ENCODE measurements at places on chromosomes 12 and 14.

- DNase-seq: no peak
Measured at GRCh38 chr12:15001733-15002382, 29.0 kb downstream of the PDE6H start.

GRCh38 chr14:34098045-34098984, 147.4 kb upstream of the EGLN3 start:
- DNase-seq: peak; percentile 22

DNA sequence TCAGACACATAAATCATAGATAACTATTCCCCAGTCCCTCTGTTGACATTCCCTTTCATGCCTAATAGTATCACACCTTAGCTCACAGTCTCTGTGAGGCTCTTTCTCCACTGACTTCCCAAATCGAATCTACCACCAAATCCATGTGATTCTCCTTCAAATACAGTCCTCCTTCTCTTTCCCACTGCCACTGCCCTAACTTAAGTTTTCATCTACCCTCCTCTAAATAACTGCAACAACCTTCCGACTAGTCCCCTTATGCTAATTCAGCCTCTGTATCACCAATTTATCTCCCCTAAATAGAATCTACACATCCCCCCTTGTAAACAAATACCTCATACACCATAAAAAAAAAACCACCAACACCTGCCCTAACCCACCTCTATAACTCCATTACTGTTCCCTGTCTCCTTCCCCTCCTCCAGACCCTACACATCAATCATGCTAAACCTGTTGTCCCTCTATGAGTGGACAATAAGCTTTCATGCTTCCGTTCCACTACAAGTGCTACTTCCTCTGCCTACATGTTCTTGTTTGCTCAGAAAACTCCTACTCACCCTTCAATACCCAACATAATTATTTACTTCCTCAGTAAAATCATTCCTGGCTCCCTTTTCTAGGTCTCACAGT, 39.0 kb downstream of the SLC25A21 start:
- DNase-seq: no peak

- no peak for DNase-seq
Measured at GRCh38 chr14:23324993-23325392, 3.7 kb downstream of the PABPN1 start.

GRCh38 chr12:87283111-87283510, 746.1 kb downstream of the C12orf50 start:
- DNase-seq: no peak

GRCh38 chr12:126706300-126706699, 1560.7 kb upstream of the TMEM132C start:
- DNase-seq: no peak

GRCh38 chr14:96039633-96040311, 610 bp downstream of the C14orf132 start:
- DNase-seq: peak; percentile 3

DNA sequence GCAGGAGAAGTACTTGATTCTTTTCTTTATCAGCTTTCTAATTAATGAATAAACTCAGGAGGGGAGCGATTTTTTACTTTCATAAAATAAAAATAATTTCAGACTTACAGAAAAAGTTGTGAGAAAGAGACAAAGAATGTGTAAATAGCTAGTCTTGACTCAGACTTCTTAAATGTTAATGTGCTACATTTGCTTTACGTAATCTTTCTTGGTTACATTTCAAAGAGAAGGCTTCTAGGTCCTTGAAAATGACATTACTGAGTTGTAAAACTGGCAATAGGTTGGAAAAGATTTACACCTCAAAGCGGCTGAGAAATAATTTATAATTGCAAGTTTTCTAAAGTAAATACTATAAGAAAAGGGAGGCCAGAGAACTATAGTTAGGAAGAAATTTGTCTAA, 28.6 kb downstream of the GABARAPL1 start:
- DNase-seq: no peak

DNA sequence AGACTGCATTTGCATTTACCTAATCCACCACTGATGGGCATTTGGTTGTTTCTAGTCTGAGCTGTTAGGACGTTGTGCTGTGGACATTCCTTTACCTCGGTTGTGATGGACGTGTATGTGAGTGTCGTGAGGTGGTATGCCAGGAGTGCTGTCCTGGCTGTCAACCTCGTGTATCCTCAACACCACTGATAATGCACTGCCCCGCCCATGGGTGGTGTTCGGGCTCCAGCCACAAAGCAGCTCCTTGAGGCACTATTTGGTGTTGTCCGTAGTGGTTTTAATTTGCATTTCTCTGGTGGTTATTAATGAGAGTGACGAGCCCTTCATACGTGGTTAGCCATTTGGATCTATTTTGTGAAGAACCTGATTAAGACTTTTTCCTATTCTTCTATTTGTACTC, 87.6 kb downstream of the PPP2R5C start:
- DNase-seq: no peak

- no peak for DNase-seq
Measured at GRCh38 chr12:34294671-34295365, 272.5 kb downstream of the ALG10 start.

GRCh38 chr14:100673085-100673806, 53.4 kb upstream of the DLK1 start:
- DNase-seq: no peak

- DNase-seq: no peak
Measured at GRCh38 chr14:95326987-95327386, 7.3 kb upstream of the CLMN start.

GRCh38 chr12:15984097-15984800, 73.1 kb downstream of the DERA start:
- DNase-seq: no peak

DNA sequence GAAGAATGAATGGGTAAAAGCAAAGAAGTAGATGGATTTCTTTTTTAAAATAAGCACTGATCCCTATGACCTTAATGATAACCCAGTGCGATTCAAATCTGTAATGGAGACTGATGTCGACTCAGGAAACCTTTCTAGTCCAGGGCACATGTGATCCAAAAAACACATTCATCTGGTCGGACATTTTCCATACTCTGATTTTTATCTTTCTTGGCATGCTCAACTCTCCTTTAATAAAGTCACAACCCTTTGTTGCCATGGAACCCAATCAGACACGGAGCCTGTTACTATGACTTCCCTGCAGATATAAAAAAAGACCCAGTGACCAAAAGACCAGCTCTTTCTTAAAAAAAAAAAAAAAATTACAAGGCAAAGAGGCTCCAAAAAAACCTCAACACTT, 27.9 kb downstream of the TMCC3 start:
- no peak for DNase-seq

DNA sequence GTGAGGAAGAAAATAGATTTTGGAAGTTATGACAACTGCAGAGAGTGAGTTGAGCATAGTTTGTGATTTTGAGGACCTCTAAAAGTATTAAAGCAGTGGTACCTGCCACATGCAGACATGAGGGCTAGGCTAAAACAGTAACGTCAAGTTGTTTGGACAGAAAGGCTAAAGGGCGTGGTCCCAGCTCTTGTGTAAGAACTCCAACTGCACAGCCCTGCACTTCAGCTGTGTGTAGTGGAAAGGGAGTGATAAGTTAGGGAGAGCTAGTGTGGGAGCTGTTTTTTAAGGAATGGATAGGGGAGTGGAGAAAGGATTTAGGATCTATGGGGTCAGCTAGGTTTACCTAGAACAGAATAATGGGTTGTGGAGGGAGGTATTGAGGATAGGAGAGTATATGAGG, 39.5 kb downstream of the TESPA1 start:
- DNase-seq: no peak

DNA sequence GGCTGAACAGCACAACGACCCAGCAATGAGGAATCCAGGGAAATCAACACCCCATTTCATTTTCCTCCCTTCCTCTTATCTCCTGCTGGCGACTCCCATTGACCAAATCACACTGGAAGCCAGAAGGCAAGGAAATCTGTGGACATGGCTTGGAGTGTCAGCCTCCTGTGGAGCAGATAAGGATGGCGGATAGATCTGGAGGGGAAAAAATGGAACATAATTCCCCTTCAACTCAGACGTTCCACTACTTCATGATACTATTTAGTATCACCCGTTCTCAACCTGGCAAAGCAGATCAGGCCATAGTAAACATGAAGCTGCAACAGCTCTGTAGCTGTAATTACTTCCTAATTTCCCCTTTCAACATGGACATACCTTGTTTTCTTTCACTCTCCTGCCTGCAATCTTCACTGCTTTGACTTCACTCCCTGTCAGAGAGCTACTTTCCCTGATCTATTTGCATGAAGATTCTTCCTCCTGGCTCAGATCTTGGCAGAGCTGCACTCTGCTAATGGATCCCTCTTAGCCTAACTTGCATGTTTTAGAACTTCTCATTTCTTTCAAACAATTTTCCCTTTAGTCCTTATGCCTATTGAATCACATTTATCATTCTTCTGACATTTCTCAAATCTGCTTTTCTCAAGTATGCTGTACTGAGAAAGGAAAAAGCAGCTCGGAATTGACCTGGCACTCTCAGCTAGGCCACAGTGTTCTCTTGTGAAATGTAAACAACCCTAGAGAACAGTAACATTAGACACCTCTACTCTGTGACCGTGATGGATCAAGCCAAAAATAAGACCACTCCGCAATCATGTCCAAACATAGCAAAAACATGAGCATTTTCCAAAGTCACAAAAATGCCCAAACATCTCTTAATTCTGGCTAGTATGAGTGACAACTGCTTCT, 135.1 kb downstream of the ETNK1 start:
- DNase-seq: no peak

DNA sequence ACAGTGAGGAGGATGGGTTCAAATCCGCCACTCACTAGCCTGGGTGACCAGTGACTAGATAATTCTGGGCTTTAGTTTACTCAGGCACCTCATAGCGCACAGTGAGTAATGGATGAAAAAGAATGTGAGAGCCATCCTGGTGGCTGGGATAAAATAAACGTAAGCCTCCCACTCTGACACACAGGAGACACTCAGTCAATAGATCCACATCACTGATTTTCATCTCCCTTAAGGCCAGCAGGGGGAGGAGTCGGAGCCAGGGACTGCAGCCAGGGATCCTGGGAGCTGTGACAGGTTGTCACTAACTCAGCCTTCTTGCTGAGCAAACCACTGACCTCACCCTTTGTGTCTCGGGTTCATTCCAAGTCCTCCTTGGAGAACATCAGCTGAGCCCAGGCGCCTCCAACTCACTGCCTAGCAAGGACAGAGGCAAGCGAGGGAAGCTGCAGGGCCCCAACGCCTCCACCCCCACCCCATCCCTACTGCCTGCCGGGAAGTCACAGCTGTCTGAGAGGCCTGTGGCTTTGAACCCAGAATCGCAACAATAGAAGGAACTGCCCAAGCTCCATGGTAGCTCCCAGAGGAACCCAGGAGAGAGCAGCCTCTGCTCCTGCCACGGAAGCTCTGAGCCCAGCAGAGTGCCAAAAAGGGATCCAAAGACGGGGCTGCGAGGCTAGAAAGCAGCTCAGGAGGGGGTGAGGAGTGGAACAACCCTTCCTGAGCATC, 30.7 kb downstream of the PXN start:
- no peak for DNase-seq

- DNase-seq: no peak
Measured at GRCh38 chr12:44370982-44371381, 505.1 kb downstream of the NELL2 start.

GRCh38 chr12:32264961-32265360, 134.4 kb upstream of the FGD4 start:
- DNase-seq: no peak

- DNase-seq: no peak
Measured at GRCh38 chr12:25757037-25757665, 201.3 kb upstream of the RASSF8 start.

GRCh38 chr12:1915082-1915968, 3.1 kb downstream of the CACNA2D4 start:
- peak; percentile 45 for DNase-seq

DNA sequence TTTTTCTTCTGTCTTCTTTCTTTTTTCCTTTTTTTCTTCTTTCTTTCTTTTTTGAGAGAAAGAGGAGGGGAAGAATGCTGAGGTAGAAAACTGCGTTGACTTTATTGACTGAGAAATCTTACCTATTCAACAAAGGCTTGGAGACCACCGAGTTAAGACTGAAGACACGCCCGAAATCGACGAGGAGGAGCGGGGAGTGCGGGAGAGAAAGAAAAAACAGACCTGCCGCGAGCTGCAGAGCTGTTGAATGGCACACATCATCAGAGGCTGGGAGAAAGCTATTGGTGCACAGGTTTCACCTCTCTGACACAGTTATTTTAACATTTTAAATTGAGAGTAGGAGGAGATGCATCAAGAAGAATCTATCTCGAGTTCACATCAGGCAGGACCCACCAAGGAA, 5.1 kb downstream of the ASCL1 start:
- no peak for DNase-seq

- DNase-seq: no peak
Measured at GRCh38 chr12:52222692-52223091, 10.4 kb upstream of the KRT7 start.

- peak; percentile 35 for DNase-seq
Measured at GRCh38 chr14:90235179-90235976, 21.0 kb upstream of the PSMC1 start.

DNA sequence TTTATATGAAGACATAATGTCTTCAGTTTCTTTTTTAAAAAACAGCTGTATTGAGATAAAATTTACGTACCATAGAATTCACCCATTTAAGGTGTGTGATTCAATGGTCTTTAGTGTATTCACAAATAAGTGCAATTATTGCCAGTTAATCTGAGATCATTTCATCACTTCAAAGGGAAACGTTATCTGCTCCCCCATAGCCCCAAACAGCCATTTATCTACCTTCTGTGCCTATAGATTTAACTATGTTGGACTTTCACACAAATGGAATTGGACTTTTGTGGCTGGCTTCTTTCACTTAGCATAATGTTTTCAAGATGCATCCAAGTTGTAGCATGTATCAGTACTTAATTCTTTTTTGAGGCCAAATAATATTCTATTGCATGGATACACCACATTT, 9.7 kb downstream of the PNP start:
- DNase-seq: no peak

DNA sequence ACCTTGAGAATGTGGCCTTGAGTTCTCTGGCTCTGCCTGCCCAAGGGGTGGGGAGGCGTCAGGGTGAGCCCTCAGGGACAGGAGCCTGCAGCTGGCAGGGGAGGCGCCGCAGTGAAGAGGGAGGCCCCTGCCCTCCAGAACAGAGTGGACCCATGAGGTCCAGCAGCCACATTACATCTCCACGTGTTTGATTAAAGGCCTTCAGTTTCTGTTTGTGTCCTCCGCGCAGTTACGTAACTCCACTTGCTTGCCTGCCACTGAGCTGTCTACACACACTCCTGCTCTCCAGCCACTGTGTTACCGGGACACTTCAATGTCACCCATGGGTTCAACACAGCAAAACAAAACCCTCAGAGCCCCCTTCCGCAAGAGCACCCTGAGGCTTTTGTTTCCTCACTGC, 70.4 kb downstream of the CHGA start:
- DNase-seq: no peak
